Pancreas (tissue), 10 donors: ENCODE measurements at places on chromosomes 5 and 9. TPM values are rescaled to one million over a fixed set of nuclear protein-coding genes. Genes with fewer than 3 reads are reported as not detected.

Gene CCDC171
- total RNA-seq, result 2.1 TPM

Gene NDST1
- total RNA-seq, result 40.0 TPM

Gene FOXD4
- total RNA-seq, result 0.24 TPM

Gene PCDHGA8
- 1.1 TPM for total RNA-seq

Gene TTC39B
- total RNA-seq, result 7.1 TPM

Gene ANKRD20A1
- total RNA-seq, result 4.4 TPM

Gene PDE6A
- total RNA-seq, result not detected

Gene PCDHGA7
- total RNA-seq, result 1.2 TPM

Gene PCDHA3
- 0.54 TPM for total RNA-seq

Gene ERCC6L2
- 13.6 TPM for total RNA-seq

Gene EIF4E1B
- total RNA-seq, result not detected

Gene CDH6
- 0.31 TPM for total RNA-seq

Gene ORM2
- total RNA-seq, result not detected

Gene UQCRQ
- 166 TPM for total RNA-seq

Gene TMOD1
- 16.0 TPM for total RNA-seq

Gene MAT2B
- 9.2 TPM for total RNA-seq
